Neural progenitor cell (in vitro differentiated cells): ENCODE measurements at places on chromosomes 5 and 9.

GRCh38 chr9:95147452-95148207 is 169.9 kb downstream of the FANCC start:
- no peak for DNase-seq

DNA sequence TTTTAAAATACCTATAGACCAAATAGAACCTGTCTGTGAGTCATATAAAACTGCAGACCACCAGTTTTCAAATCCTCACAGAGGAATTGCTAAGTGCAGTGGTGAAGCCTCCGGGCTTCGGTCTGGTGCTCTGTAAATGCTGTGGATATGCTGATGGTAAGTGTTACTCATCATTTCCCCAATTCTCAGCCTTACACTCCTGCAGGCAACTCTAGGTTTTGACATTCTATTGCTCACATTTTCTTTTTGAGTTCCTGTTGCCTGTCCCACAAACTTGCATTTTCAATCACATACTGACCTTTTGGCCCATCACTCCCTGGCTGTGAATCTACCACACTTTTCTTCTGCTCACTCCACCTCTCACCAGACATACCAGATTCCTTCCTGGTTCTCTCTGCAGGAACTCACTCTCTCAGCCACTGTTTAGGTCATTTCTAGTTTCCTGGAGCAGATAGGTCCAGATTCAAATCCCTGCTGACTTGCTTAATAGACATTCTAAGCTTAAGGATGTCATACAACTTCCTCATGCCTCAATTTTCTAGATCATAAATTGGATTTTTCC is 192.9 kb downstream of the RAB3C start:
- DNase-seq, result no peak

DNA sequence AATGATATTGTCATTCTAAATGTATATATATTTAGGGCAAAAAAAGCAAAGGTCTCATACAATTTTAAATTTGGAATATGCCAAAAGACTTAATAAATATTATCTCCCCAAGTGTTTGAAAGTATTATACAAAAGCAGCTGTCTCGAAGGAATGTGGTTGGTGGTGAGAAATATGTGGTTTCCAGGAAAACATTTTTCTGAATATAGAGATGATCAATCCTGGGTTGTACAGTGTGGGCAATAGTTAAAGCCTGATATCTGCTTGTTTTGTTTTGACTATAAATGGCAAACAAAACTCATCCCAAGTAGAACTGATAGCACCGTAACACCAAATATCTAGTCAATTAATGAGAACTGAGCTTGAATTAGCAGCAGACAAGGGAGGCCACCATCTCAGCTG is 391.8 kb upstream of the CD180 start:
- no peak for DNase-seq

DNA sequence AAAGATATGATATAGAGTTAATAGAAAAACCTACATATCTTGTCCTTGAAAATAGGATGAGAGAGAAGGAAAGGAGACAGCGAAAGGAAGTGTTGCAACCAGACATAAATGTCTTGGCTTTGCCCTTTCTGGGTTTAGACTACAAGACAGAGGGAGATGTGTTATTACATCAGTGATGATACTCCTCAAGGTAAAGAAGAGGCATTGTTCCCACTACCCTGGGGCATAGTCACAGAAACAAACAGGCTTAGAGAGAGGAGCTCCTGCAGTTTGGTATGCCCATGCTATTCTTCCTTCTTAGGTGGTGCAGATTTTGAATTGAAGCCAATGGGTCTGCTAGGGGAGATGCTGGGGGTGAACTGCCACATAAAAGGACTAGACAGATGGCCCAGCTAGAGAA is 166.8 kb upstream of the RFX3 start:
- DNase-seq, result no peak

DNA sequence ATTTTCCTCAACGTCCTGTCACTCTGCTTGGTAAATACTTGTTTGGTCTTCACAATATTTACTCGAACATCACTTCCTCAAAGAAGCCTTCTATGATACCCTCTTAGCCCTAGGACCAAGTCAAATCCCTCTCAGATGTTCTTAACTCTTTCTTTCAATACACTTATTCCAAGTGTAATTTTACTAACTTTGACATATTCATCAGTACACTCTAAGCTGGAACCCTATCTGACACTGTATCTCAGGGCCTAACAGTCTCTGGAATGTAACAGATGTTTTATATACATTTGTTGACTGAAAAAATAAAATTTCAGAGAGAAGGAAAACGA is 19.6 kb downstream of the SIL1 start:
- DNase-seq, result no peak

DNA sequence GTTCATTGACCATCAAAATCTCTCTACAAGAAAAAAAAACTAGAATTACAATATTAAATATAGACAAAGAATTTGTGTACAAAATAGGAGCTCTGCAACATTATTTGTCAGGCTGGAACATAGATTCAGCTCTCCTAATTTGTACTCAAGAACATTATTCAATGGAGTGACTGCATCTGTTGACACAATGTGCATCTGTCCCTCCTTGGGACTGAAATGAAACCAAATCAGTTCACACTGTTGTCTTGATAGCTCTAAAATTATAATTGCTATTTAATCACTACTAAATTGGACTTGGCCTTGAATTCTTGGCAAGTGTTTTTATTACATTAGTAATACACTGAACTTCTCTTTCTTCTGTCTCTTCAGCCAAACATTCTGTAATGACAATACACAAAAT is 47.7 kb downstream of the FTMT start:
- DNase-seq, result no peak

GRCh38 chr5:175321927-175322532 is 122.0 kb downstream of the DRD1 start:
- peak; percentile 93 for DNase-seq

DNA sequence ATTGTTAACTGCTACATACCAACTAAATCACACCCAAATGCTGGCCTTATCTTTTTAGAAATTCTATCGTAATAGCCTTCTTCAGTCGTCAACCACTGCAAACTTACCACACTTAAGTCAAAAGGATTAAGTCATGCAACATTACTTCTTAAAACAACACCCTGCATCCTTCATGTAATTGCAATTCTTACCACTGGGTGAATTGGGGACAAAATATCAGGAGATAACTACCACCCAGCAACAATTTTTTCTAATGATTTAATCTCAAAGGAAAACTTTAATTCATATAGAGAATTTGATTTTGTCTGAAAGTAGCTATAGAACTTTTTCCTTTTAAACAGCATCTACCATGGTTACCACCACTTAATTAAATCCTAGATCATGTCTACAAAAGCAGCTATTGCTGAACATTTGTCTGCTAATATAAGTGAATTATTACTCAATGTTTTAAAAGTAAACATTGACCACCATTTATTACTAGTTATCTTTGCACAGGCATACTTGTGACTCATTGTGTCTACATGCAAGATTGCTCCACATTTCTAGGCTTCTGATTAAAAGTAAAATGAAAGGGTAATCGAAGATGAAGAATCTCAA is 10.5 kb downstream of the MLLT3 start:
- peak; percentile 14 for DNase-seq

- DNase-seq, result no peak
Observed at GRCh38 chr9:35340046-35340445, 149.9 kb upstream of the RUSC2 start.

DNA sequence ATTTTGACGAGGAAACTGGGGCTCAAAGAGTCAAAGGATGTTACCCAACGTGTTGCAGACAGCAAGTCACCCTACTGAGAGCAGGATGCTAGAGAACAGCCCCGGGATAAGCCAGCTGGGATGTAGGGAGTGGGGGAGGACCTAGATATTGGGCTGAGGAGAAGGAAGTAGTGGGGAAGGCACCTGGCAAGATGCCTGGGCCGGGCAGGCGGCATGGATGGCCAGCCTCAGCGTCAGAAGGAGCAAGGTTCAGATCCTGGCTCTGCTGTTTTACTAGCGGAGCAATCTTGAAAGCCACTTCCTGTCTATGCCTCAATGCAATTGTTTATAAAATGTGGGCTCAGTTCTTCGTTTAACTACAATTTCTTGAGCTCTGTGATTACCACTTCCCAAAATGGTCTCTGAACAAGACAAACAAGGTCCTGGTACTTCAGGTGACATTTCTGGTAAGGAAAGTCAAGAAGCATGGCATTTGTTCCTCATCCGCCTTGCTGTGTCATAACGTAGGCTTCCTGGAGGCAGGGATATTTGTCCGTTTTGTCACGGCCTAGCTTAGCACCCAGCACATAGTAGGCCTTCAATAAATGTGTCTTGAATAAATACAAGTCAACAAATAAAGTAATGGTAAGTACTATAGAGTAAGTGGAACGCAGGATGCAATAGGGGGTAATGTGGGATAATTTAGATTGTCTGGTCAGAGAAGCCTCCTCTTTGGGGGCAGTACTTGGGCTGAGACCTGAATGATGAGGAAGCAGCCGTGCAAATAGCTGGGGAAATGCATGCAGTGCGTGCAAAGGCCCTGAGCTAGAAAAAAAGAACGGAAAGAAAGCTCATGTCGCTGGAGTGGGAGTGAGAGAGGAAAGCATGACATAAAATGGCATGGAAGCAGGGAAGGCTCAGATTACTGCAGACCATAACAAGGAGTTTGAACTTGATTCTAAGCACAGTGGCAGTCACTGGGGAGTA is 70.5 kb downstream of the SMIM23 start:
- DNase-seq, result no peak

- DNase-seq, result no peak
Observed at GRCh38 chr5:57036761-57037160, 84.8 kb upstream of the MIER3 start.

DNA sequence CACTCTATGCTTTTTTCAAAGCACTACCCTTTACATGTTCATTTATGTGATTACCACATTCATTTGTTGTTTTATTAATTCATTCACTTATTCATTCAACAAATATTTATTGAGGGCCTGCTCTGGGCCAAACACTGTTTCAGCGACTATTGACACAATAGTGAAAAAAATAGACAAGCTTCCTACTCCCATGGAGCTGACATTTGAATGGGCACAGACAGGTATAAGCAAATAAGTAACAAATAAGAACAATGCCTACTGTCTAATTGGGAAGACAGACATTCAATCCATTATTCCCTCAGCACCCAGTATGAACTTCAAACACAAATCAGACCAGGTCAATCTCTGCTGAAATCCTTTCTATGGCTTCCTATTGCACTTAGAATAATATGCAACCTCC is 156.9 kb upstream of the NR3C1 start:
- no peak for DNase-seq

- no peak for DNase-seq
Observed at GRCh38 chr9:95458666-95459065, 58.1 kb downstream of the PTCH1 start.

GRCh38 chr5:10634562-10634961 is 70.7 kb downstream of the ANKRD33B start:
- no peak for DNase-seq

DNA sequence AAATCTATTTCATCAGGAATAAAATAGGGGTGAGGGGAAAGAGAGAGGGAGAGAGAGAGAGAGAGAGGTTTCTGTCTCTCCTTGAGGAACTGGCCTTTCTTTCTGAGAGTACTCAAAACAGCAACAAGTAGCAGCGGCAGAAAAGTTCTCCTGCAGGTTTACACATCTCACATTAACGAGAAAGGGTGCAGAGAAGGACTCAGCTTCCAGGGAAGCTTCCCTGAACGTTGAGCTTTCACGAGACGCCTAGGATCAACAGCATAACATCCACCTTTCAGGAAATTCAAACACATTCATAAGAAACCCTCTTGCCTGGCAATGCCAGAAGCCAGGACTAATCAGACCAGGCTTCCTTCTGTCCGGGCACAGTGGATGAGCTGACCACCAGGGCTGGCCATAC is 162.9 kb downstream of the ZDHHC21 start:
- peak; percentile 9 for DNase-seq

- no peak for DNase-seq
Observed at GRCh38 chr9:99013550-99013949, 69.8 kb downstream of the COL15A1 start.

- no peak for DNase-seq
Observed at GRCh38 chr5:56168066-56168478, 65.1 kb downstream of the ANKRD55 start.

DNA sequence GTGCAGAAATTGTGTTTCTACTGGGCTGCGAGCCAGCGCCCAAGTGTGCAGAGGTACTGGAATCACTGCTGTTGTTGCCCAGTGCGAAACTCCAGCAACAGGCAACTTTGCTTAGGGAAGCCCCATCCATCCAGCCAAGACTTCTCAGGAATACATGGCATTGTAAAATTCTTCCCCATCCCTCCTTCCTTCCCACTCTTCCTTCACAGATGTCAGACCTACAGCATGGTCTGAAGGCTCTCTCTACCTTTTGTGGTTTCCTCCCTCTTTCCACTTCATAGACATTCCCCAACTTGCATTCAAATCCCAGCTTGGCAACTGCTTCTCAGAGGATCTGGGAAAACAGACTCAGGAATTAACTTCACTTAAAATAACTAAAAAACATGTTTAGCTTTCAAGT is 30.4 kb downstream of the ARL15 start:
- DNase-seq, result no peak

- DNase-seq, result no peak
Observed at GRCh38 chr9:119677811-119678505, 308.7 kb upstream of the BRINP1 start.

- no peak for DNase-seq
Observed at GRCh38 chr5:172830275-172830799, 3.7 kb upstream of the ERGIC1 start.

DNA sequence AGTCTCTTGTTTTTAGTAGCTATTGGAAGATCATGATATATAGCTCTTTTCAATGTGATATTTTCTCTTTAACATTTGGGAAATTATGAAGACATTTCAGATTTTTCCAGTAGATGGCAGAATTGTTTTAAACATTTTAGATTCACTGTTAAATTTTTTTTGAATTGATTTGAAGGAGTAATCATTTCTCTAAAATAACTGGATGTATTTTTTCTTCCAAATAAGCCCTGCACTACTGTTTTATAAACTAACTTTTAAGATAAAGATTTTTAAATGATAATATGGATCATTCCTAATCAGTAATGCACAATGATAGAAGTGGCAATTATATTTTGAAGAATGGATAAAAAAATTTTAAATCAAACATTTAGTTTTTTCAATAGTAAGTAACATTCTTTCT is 14.2 kb downstream of the NDUFAF2 start:
- no peak for DNase-seq

- no peak for DNase-seq
Observed at GRCh38 chr9:79955300-79955699, 383.5 kb downstream of the TLE4 start.

DNA sequence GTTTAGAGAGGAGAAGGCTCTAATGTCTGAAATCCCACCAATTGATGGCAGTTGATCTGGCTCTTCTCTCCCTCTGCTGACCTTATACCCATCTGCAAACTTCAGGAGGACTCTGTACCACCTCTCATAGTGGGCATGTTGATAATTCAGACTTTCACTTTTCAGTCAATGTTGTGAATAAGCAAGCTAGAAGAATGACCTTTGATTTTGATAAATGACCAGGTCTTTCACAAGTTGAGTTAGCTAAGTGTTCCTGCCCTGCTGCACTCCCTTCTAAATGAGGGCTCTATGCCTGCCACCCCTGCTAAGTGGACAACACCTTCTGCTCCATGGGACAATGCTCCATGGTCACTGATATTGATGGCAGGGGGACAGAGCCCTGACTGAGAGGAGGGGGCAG is 74.7 kb downstream of the SPRY4 start:
- DNase-seq, result no peak
